Activated CD8-positive, alpha-beta memory T cell treated with anti-CD3 and anti-CD28 coated beads for 24 hours (primary cell): ENCODE measurements at places on chromosomes 2 and 18.

GRCh38 chr2:150125188-150125587, 362.3 kb downstream of the RND3 start:
- DNase-seq = no peak

GRCh38 chr2:46275995-46276394, 21.2 kb upstream of the EPAS1 start:
- peak; percentile 79 for DNase-seq

GRCh38 chr2:40406485-40407289, 45.2 kb downstream of the SLC8A1 start:
- no peak for DNase-seq

DNA sequence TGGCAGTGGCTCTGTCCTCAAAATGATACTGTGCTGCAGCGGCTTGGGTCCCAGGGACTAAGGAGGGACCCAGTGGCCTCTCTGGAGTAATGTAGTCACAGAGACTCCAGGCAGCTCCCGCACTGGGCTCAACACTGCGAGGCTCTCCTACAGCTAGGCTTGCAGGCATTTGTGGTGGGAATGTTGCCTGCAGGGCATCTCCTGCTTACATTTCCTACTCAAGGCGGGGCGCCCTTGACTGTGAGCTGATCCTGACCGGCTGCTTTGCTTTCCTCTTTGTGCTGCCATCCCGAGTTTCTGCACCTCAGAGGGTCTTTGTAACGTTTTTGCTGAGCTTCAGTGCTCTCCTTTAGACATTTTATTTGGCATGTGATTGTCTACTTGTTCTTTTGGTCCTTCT, 177.4 kb upstream of the FN1 start:
- no peak for DNase-seq

DNA sequence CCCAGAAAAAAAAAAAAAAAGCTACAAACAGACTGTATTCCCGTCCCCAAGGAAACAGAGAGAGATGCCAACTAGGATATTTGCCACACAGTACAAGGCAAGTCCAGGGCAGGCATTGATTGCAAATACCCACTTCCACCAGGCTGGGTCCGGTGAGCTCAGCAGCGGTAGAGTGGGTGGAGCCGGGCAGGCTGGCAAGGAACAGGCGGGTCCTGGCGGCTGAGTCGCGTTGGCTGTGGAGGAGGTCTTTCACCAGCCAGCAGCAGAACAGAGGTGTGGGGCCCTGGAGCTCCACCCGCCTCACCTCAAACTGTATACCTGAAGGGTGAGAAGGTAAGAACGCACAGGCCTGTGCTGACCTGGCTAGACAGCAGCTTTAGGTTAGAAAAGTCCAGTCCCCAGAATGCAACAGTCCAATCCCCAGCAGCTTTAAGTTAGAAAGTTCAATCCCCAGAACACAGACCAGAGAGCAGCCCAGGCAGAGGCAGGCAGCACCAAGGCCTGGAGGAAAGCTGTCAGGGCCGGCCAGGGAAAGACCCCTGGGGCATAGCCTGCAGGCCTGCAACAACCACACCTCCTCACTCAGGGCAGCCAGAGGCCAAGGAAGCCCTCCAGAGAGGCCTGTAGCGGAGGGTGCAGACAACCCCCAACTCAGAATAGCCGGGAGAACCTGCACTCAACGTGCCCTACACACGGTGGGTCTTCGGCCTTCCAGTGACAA, 21.9 kb upstream of the MTERF4 start:
- DNase-seq = no peak

DNA sequence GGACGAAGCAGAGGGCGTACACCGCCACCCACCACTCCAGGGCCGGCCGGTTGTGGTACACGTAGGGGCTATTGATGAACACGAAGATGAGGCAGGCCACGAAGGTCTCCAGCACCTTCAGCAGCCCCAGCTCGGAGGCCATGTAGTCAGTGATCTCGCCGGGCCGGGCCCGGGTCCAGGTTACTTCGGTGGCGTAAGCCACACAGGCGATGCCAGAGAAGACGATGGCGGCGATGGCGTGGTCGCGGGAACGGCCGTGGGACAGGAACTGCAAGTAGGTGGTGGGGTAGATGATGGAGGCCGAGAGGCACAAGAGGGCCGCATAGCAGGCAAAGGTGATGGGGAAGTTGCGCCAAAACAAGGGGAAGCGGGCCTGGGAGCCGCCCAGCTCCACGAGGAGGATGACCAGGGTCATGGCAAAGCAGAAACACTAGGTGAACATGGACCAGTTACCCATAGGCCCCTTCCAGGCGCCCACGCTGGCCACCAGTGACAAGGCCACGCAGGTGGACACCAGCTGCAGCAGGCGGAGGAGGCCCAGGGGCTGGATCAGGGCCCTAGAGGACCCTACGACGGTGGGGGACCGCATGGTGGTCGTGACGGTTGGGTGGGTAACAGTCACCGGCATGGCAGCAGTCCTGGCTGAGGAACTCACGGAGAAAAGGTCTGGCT, 128.4 kb upstream of the FAM98A start:
- DNase-seq = no peak
